RPMI7951 (cell line): ENCODE measurements at places on chromosomes 2 and 18.

DNA sequence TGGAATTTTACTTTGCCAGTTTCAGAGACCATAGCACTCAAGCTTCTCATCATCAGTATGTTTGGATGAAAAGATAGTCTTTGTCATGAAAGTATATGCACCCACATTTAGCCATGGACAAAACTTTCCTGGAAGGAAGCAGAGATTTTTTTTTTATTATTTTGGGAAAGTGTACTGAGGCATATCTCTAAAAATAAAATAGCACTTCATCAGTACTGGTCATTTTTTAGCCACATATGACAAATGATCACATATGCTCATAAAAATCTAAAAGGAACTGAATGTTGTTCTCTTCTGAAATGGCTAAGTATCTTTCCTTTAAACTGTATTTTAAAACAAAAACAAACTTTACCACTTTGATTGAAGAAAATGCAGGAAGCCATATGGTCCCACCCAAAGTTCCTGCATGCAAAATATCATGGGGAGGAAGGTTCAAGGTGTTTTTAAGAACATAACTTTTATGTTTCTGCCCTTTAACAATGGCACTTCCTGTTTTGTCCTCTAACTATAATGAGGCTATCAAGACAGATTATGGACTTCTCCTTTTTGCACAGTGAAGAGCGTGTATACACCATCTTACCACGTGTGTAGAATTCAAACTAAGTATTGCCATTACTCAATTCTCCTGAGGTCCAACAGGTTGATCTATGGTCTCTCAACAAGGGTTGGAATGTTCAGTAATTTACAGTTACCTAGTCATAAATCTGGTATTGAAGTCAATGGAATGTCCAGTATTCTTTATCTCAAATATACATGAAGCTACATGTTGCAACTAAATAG lies 77.1 kb upstream of the SLC39A10 start:
- DNase-seq = no peak

GRCh38 chr18:70288171-70288850 lies 534 bp upstream of the SOCS6 start:
- DNase-seq = peak; percentile 47

GRCh38 chr18:31555971-31556747 lies 35.5 kb upstream of the TTR start:
- DNase-seq = peak; percentile 45

DNA sequence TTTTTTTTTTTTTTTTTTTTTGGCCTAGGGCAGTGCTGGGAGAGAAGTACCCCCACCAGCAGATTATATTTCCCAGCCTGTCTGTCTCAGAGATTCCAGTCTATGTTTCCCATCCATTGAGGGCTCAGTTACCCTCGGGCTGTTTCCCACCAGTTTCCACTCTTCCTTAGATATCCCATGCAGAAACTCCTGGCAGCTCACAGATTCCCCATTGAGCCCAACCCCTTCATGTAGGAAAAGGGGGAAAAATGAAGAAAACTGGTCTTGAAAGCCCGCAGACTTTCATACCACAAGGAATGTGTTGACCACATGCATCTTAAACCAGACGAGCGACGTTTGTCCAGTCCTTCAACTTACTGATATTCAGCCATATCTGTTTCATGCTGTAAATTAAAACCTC lies 15.2 kb downstream of the ASXL3 start:
- DNase-seq = no peak
